ENCODE measurements at places on chromosomes 2 and 18. TPM values are rescaled to one million over a fixed set of nuclear protein-coding genes. Genes with fewer than 3 reads are reported as not detected.

The KRTCAP3 gene
- polyA plus RNA-seq, result 2.5 TPM

The TYMS gene
- polyA plus RNA-seq, result 24.7 TPM

The LRATD1 gene
- 0.22 TPM for polyA plus RNA-seq

The COL4A4 gene
- 4.0 TPM for polyA plus RNA-seq

The SATB2 gene
- 0.58 TPM for polyA plus RNA-seq

The PLEK gene
- polyA plus RNA-seq, result 49.1 TPM

The ACOXL gene
- polyA plus RNA-seq, result 0.16 TPM

The SCN2A gene
- 0.16 TPM for polyA plus RNA-seq

The PDCD1 gene
- polyA plus RNA-seq, result 5.2 TPM

The REL gene
- 1.3 TPM for polyA plus RNA-seq

The ANKRD44 gene
- polyA plus RNA-seq, result 18.5 TPM

The FOXD4L1 gene
- polyA plus RNA-seq, result not detected

GRCh38 chr2:158131919-158132566 lies 30.4 kb downstream of the UPP2 start:
- H3K27me3 ChIP-seq, result no peaks in the 10 kb centered on the region
- no peaks in the 10 kb centered on the region for H3K36me3 ChIP-seq
- DNase-seq, result no peak
- no peak overlapping the region for H3K27ac ChIP-seq

GRCh38 chr2:157271590-157272203 lies 14.2 kb downstream of the GALNT5 start:
- DNase-seq, result no peak
- H3K27ac ChIP-seq, result no peak overlapping the region
- no peak overlapping the region for H3K4me3 ChIP-seq
- no peaks in the 10 kb centered on the region for H3K36me3 ChIP-seq

GRCh38 chr2:170241756-170242155 lies 63.8 kb downstream of the MYO3B start:
- H3K27ac ChIP-seq, result no peak overlapping the region
- H3K4me3 ChIP-seq, result no peak overlapping the region
- no peaks in the 10 kb centered on the region for H3K36me3 ChIP-seq
- DNase-seq, result no peak
- no peaks in the 10 kb centered on the region for H3K4me1 ChIP-seq
- peaks cover 4% of the 10 kb centered on the region for H3K27me3 ChIP-seq

- H3K4me3 ChIP-seq, result no peak overlapping the region
- peak; percentile 94 for DNase-seq
- H3K27me3 ChIP-seq, result no peaks in the 10 kb centered on the region
- peaks cover 27% of the 10 kb centered on the region for H3K4me1 ChIP-seq
- no peaks in the 10 kb centered on the region for H3K36me3 ChIP-seq
Observed at GRCh38 chr2:10028988-10029874, 14.1 kb upstream of the KLF11 start.

- no peak overlapping the region for H3K27ac ChIP-seq
- H3K4me3 ChIP-seq, result no peak overlapping the region
- H3K36me3 ChIP-seq, result no peaks in the 10 kb centered on the region
- peak; percentile 80 for DNase-seq
- no peaks in the 10 kb centered on the region for H3K27me3 ChIP-seq
Observed at GRCh38 chr2:65420712-65421431, 11.5 kb downstream of the SPRED2 start.

- no peak for DNase-seq
- H3K27me3 ChIP-seq, result no peaks in the 10 kb centered on the region
- no peaks in the 10 kb centered on the region for H3K36me3 ChIP-seq
- H3K27ac ChIP-seq, result no peak overlapping the region
Observed at GRCh38 chr2:144162652-144163051, 357.3 kb downstream of the ZEB2 start.

DNA sequence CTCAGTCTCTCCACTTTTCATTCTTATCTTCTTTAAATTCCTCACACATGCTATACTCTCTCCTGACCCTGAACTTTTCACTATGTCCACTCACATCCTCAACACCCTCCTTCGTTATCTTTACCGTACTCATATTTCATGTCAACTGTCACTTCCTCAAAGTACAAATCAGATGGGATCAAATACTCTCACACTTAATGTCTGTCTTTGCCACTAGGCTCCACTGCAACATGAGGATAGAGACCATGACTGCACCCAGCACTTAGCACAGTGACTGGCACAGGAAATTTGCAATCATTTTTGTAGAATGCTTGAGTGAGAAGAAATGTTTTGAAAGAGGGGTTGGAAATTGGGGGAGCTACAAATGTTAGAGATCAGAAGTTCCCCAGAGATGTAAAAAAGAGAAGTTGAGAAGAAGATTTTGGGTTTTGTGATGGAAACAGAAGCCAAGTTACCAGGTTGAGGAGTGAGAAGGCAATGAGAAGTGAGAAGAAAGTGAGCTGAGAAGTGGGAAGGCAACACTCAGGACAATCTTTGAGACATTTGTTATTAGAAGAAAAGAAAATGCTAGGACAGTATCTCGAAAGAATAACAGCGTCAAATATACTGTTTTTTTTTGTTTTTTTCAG lies 87.0 kb downstream of the CCDC141 start:
- no peaks in the 10 kb centered on the region for H3K27me3 ChIP-seq
- H3K36me3 ChIP-seq, result no peaks in the 10 kb centered on the region
- H3K4me3 ChIP-seq, result no peak overlapping the region
- no peak for DNase-seq
- H3K27ac ChIP-seq, result no peak overlapping the region
- no peaks in the 10 kb centered on the region for H3K4me1 ChIP-seq

DNA sequence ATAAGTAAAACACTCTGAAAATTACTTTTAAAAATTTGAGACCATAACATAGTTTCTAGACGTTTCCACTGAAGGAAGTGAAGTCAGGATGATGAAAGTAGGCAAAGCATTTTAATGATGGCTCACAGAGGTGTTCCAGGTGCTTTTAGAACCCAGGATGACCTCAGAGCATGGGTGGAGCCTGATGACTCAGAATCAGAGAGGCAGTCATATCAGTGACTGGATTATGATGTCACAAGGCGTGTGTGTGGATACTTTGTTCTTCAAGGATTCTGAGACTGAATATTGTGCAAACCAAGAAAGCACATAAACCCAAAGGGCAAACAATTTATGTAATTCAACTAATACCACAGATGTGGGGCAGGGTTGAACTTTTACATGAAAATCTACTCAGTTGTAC lies 208.0 kb upstream of the FBXO11 start:
- H3K27ac ChIP-seq, result peak overlapping the region; percentile 98
- H3K27me3 ChIP-seq, result no peaks in the 10 kb centered on the region
- H3K4me1 ChIP-seq, result peaks cover 47% of the 10 kb centered on the region
- H3K4me3 ChIP-seq, result no peak overlapping the region
- no peak for DNase-seq

GRCh38 chr2:238236571-238236970 lies 3.3 kb downstream of the HES6 start:
- no peak overlapping the region for H3K27ac ChIP-seq
- DNase-seq, result peak; percentile 48
- H3K27me3 ChIP-seq, result peaks cover 9% of the 10 kb centered on the region
- H3K4me3 ChIP-seq, result no peak overlapping the region
- H3K36me3 ChIP-seq, result no peaks in the 10 kb centered on the region
- peaks cover 11% of the 10 kb centered on the region for H3K4me1 ChIP-seq

DNA sequence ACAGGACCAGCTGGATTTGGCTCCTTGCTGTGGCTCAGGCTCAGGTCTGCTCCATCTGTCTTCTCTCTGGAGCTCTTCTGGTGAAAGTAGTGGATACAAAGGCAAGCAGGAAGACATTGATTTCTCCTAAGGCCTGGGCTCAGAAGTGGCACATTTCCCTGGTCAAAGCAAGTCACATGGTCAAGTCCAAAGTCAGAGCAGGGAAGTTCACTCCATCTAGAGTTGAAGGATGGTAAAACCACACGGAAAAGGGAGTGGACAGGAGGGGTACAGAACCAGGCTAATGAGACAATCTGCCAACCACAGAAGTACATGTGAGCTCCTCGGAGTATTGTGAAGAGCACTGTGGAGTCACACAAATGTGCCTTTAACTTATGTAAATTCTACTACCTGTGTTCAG lies 66.1 kb downstream of the MARCO start:
- no peak overlapping the region for H3K27ac ChIP-seq
- no peak overlapping the region for H3K4me3 ChIP-seq
- peaks cover 33% of the 10 kb centered on the region for H3K27me3 ChIP-seq
- no peak for DNase-seq

- peaks cover 49% of the 10 kb centered on the region for H3K27me3 ChIP-seq
- no peak overlapping the region for H3K4me3 ChIP-seq
- H3K27ac ChIP-seq, result no peak overlapping the region
- DNase-seq, result no peak
- no peaks in the 10 kb centered on the region for H3K36me3 ChIP-seq
Observed at GRCh38 chr18:59278793-59279192, 5.5 kb upstream of the RAX start.

DNA sequence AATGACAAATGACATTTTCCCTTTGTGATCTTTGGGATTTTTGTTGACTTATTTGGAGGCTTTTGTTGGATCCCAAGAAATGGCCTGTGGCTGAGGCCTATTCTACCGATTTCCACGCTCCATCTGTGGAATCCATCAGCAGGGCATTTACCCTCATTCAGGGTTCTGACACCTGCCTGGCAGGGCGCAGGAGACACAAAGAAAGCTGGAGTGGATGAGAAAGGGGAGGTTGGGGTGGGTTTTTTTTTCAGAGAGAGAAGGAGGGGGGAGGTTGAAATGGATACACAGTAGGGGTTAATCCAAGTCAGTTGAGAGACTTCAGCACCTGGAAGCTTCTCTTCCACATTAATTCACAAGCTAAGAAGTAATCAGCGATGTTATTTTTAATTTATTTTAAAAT lies 59.7 kb downstream of the PAX3 start:
- no peak overlapping the region for H3K27ac ChIP-seq
- no peaks in the 10 kb centered on the region for H3K36me3 ChIP-seq
- H3K4me1 ChIP-seq, result no peaks in the 10 kb centered on the region
- H3K4me3 ChIP-seq, result no peak overlapping the region
- DNase-seq, result no peak
- peaks cover 33% of the 10 kb centered on the region for H3K27me3 ChIP-seq

- no peaks in the 10 kb centered on the region for H3K36me3 ChIP-seq
- DNase-seq, result peak; percentile 80
- no peaks in the 10 kb centered on the region for H3K27me3 ChIP-seq
Observed at GRCh38 chr2:78778756-78779510, 246.6 kb upstream of the REG3G start.

DNA sequence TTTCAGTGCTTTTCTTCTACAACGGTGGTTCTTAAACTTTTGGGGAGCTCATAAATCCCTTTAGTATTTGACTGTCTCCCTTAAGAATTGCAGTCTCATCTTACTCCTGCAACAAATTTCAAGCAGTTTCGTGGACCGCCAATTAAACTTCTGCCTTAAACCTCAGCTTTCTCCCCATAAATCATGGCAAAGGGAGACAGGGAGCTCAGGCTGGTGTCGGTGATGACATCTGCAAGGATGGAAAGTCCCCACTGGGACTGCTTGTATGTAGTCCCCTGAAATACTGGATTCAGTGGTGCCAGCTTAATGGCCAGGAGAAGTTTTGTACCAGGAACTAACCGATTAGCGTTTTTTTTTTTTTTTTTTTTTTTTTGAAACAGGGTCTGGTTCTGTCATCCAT lies 148.7 kb upstream of the ITGA6 start:
- H3K36me3 ChIP-seq, result no peaks in the 10 kb centered on the region
- DNase-seq, result no peak
- H3K27ac ChIP-seq, result no peak overlapping the region

DNA sequence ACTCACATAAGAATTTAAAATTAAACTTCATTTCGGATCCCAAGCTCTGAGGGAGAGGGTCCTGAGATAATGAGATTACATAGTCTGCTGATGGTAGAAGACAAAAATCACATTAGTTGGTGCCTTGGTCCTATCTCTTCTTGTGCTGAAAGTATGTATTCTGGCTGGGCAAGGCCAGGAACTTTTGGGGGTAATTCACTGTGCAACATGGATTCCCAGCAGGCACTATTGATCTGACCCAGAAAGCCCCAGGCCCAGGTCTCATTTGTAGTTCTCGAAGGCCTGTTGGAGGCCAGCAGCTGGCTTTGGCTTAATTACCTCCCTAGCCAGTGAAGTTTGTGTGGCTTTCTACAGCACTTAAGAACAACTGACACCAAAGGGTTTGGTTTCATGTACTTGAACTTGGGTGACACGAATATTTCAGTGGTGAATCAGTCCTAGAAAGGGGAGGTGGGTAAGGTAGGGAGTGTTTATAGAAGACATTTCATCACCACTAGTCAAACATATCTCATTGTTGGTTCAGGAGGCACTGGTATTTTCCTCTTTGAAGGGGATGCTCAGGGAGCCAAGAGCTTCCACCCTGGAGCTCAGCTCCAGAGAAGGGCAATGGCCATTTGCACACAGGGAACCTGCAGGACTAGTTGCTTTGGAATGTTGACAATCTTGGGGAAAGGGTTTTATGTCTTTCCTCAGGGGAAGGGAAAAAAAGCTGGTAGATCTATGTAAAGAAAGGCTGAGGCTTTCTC lies 217.8 kb downstream of the OSR1 start:
- DNase-seq, result no peak
- H3K27ac ChIP-seq, result no peak overlapping the region
- no peaks in the 10 kb centered on the region for H3K4me1 ChIP-seq
- H3K36me3 ChIP-seq, result no peaks in the 10 kb centered on the region

GRCh38 chr2:238845583-238846377 lies 2.1 kb upstream of the TWIST2 start:
- DNase-seq, result no peak
- no peak overlapping the region for H3K27ac ChIP-seq
- H3K4me1 ChIP-seq, result no peaks in the 10 kb centered on the region
- peaks cover 53% of the 10 kb centered on the region for H3K27me3 ChIP-seq

- H3K36me3 ChIP-seq, result no peaks in the 10 kb centered on the region
- H3K27ac ChIP-seq, result no peak overlapping the region
- H3K27me3 ChIP-seq, result peaks cover 36% of the 10 kb centered on the region
- peak; percentile 81 for DNase-seq
Observed at GRCh38 chr2:148875387-148876051, 492 bp downstream of the KIF5C start.

- H3K4me3 ChIP-seq, result peak overlapping the region; percentile 83
- H3K4me1 ChIP-seq, result peaks cover 30% of the 10 kb centered on the region
- peak; percentile 79 for DNase-seq
- peaks cover 28% of the 10 kb centered on the region for H3K36me3 ChIP-seq
- no peaks in the 10 kb centered on the region for H3K27me3 ChIP-seq
- no peak overlapping the region for H3K27ac ChIP-seq
Observed at GRCh38 chr2:128315829-128316776, 2.6 kb downstream of the HS6ST1 start.

GRCh38 chr2:75570948-75571729 lies 10.4 kb upstream of the EVA1A start:
- no peak for DNase-seq
- no peaks in the 10 kb centered on the region for H3K4me1 ChIP-seq
